NCI-H1105 treated with DMSO at 0.1 percent for 48 hours (cell line): ENCODE measurements at places on chromosomes 12 and 14.

- DNase-seq, result no peak
Observed at GRCh38 chr12:105741786-105742566, 396.8 kb downstream of the NUAK1 start.

- DNase-seq, result peak; percentile 32
Observed at GRCh38 chr12:51814311-51815088, 34.0 kb downstream of the FIGNL2 start.

DNA sequence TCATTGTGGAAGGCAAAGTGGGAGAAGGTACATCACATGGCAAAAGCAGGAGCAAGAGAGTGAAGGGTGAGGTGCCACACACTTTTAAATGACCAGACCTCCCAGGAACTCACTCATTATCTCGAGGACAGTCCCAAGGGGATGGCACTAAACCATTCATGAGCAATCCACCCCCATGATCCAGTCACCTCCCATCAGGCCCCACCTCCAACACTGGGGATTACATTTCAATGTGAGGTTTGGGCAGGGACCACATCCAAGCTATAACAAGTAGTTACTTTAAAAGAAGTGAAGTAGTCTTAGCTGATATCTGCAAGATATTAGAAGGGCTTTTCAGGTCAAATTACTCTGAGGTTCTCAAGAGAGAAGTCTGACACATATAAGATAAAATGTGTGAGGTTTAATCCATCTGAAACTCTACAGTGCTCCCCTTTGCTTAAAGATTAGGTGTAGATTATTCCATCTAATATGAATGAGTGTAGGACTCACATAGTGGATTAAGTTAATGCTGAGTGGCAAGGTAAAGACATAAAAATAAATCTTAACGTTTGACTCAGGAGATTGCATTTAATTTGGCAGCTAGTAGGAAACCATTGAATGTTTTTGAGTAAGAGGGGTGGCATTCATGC is 130.8 kb downstream of the TMX1 start:
- no peak for DNase-seq

DNA sequence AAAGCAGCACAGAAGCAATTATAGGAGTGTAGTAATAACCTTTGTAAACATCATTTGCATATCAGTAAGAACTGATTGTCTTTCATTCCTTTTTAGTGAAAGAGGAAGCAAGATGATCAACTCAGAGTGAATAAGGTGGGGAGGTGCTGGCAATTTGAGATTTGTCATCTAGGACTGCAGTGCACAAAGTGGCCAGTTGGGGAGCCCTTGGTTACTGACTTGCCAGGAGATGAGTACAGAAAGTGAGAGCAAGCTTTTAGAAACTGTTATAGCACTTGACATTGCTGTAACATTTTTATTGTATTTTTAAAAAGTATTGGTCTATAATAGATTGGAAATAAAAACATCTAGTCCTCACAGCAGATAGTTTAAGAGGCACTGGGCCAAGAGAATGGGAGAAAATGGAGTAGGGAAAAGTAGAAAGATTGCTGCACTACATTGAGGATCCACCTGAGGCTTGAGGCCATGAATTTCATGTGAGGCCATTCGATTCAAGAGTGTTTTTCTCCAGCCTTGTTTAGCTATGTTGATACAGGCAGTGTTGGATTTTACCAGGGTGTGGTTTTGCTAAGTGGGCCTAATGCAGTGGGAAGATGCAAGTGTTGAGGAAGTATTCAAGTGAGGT is 98.2 kb downstream of the SNAPC1 start:
- peak; percentile 27 for DNase-seq

DNA sequence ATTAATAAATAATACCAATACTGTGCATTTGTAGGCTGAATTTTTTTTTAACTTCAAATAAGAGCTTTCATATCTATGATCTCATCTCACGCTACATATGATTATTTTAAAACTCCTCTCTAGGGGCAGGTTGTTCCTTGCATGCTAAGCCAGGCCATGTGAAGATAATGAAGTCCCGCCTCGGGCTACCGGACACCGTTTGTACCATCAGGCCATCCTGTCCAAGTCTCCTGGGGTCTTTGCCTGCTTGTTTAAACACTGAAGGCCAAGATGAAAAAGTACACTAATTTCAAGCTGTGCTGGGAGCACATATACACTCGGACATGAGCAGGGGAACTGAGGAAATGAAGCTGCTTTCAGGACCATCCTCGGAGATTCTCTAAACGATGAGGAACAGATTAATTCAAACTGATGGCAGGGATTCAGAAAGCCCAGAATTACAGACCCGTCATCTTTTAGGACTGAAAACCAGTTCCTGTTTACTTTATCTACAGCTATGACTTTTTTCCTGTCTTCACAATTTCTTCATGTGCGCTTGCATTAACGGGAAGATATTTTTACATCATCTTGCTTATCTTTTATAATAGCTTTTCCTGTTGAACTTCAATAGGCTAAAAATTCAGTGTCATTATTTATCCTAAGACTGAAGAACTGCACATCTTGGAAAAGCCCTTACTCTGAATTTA is 6.3 kb upstream of the ABHD12B start:
- no peak for DNase-seq

GRCh38 chr14:58772794-58773620 is 135.2 kb downstream of the DACT1 start:
- DNase-seq, result no peak

DNA sequence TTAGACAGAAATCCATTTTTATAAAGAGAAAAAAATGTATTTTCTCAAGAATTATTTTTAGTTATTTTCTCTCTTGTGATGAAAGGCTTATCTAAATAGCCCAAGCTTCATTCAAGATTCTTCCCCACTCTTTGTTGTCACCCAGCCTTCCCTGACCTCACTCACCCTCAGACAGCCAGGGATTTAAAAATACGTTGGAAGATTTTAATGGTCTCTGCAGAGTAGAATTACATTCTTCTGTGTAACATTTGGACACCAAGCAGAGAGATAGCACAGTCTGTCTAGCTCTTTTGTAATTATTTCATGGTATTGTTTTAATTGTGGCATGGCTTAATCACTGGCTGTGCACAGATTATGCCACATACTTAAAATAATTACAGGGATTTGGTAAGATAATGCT is 130.3 kb downstream of the IGF1 start:
- DNase-seq, result no peak

GRCh38 chr12:96240656-96241055 is 46.5 kb downstream of the ELK3 start:
- no peak for DNase-seq

- no peak for DNase-seq
Observed at GRCh38 chr14:91607322-91608047, 97.4 kb upstream of the PPP4R3A start.

GRCh38 chr12:106106061-106106566 is 32.6 kb downstream of the NUAK1 start:
- peak; percentile 91 for DNase-seq

DNA sequence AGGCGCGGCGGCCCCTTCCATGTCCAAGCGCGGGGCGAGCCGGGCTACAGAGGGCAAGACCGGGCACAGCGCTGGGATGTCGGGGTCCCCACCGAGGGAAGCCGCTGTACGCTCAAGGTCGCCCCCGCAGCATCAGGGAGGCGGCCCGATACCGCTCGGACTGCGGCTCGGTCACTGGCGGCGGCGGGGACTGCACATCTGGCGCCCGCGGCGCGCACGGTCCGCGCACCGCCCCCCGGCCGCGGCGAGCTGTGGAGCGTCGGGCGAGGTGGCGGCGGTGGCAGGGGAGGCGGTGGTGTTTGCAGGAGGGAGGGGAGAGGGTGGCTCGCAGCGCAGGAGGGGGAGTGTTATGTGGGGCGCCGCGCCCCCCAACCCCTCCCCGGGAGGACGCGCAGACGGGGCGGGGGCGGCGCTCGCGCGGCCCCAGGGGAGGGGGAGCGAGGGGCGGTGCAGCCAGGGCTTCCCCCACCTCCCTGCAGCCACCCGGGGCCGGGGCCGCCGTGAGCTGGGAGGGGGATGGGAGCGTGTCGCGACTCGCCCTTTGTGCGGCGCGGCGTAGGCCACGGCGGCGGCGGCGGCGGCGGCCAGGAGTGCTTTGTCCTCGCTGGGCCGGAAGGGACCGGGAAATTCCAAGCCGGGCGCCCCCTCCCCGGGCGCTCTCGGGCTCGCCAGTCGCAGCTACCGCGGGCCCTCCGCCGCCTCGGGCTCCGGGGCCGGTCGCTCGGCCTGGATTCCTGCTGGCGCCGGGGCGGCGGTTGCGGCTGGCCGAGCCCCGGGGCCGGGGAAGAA is at the start of gene NUAK1:
TSS of gene NUAK1 (minus strand) at position 322 of the 789 bp plus-strand sequence. CDS start at position 21, 301 bp downstream.
- peak; percentile 76 for DNase-seq

DNA sequence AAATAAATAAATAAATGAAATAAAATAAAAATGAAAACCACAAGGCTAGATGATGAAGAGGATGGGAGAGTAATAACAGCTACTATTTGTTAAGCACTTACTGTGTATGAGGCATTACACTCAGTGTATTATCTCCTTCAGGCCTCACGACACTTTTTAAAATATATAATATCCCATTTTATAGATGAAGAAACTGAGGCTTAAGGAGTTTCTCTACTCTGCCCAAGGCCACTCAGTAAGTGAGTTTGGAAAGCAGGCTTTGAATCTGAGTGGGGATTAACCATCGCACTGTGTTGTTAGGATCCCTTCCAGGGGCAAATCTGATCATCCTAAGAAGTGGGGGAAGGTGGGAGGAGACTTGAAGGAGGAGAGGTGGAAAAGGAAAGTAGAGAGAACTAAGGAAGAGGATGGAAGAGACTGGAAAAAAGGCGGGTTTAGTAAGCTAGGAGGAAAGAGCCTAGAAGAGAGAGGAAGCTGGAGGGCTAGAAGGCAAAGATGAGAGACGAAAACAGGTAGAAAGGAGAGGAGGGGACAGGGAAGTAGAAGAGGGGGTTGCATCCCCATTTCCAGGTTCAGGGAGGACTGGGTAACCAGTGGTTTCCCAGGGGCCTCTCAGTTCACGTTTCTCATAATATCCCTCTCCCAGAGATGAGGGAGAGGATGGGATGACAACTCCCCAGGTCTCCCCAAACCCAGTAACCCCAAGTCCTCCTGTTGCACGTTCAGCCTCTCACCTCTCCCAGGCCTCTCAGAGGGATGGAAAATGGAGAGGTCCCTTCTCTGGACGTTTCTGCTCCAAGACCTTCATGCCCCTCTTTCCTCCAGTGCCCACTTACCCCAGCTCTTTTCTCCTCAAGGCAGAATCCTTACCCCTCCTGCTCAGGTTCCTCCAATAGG is 1.7 kb downstream of the STAT6 start:
- DNase-seq, result no peak

DNA sequence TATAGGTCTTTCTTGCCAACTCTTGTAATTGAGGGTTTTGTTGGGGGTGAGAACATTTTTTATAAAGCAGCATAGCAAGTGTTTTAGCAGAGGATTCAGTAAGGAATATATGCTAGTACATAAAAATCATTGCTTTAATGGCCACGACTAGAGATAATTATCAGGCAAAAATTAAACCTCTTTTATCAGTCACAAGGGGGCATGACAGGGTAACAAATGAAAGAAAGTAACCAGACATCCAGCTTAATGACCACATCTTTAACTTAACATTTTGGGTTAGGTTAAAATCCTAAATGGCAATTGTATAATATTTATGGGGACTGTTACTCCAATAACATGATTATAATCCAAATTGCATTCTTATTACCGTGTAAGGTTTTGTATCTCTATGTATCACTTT is 119.6 kb downstream of the LRRIQ1 start:
- DNase-seq, result peak; percentile 55

GRCh38 chr12:57936513-57936883 is 4.9 kb upstream of the ATP23 start:
- no peak for DNase-seq

DNA sequence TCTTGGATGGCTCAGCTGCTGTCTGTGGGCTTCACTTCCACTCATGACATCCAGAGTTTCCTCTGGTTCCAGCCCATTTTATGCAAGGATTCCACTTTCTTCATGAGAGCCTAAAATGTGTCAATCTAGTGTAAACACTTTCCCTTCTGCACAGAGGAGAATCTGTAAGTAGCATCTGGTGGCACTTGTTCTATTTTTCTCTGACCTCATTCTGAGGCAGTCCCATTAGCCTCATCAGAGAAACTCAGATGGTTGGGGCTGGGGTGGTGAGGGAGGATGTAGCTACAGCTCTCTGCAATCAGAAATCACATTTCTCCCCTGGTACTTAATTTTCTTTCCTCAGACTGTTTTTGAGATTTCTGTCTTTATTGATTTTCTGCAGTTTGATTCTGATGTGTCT is 81.6 kb downstream of the PRMT8 start:
- no peak for DNase-seq

DNA sequence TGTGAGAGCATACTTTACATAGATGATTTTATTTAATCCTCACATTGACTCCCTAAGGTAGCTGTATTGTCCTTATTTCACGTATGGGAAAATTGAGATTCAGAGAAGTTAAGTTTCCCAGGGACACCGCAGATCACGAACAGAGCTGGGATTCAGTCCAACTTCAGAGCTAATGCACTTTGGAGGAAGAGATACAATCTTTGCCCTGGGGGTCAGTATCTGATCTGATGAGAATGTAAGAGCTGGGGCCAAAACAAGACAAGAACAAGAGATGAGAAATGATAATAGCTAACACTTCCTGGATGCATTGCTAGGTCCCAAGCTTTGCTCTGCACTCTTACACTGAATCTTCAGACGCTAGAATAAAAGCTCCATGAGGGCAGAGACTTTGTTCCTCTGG is 6.0 kb upstream of the CSAD start:
- DNase-seq, result no peak

DNA sequence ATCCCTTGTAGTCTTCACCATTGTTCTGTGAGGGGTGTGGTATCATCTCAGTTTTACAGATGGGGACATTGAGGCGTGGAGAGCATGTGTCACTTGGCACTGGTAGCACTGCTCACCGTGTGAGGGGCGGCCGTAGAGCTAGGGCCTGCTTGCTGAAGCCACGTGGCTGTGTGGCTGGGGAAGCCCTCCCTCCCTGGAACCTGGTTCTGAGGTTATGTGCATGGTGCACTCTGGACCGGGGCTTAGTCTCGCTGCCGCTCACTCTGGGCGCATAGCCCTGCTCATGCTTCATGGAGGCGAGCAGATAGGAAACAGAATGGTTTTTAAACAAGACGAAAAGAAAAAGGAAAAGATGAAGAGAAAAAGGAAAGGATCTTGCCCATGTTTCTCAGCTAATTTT is 46.1 kb downstream of the CACNA1C start:
- DNase-seq, result no peak

DNA sequence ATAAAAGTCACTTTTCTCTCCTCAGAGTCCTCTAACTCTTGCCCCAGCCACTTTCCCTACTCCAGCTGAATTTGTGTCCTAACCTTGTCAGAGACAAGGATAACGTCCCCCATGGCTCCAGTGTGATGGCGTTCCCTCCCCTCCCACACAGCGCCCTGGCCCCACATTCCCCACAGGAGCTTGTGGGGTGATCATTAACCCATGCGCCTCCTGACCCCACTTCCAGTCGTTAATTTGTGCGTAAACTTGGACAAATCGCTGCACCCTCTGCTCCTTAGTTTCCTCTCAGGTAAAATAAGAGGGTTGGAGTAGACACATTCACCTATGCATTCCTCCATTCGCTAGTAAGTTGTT is 22.9 kb upstream of the BCDIN3D start:
- no peak for DNase-seq

GRCh38 chr14:89797148-89797547 is 157.4 kb downstream of the EFCAB11 start:
- no peak for DNase-seq

DNA sequence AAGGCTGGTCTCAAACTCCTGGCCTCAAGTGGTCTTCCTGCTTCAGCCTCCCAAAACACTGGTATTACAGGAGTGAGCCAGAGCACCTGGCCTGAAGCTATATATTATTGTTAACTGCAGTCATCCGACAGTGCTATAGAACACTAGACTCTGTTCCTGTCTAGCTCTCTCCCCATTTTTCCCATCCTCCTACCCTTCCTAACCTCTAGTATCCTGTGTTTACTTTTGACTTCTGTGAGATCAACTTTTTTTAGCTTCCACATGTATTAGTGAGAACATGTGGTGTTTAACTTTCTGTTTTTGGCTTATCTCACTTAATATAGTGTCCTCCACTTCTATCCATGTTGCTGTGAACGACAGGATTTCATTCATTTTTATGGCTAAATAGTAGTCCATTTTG is 34.7 kb downstream of the TRAF3 start:
- DNase-seq, result no peak
